Inflammatory macrophage (primary cell): ENCODE measurements at places on chromosomes 12 and 14.
A peak's percentile ranks its signal among the peaks of the same experiment; 100 is the strongest.

- no peak for DNase-seq
Measured at GRCh38 chr12:16520328-16520727, 85.6 kb downstream of the LMO3 start.

DNA sequence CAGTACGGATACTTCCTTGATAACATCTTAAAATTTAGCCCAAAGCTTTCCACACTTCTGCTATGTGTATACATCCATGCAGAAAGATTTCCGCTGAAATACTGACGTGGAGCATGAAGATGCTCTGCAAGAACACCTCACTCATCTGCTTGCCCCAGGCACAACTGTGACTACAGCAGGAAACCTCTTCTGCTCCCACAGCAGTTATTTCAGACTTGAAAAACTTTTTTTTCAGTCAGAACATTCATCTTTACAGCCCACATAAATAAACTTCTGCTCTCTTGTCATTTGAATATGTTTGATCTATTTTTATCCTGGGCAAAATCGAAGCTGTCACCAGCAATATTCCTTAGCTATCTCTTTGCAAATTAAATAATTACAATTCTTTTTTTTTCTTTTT, 6.8 kb upstream of the LRIG3 start:
- DNase-seq = no peak

- peak; percentile 25 for DNase-seq
Measured at GRCh38 chr12:6765634-6766581, at the start of gene PTMS. Gene PTMS (plus strand): TSS chr12:6766363. CDS start chr12:6766706, 343 bp downstream.

DNA sequence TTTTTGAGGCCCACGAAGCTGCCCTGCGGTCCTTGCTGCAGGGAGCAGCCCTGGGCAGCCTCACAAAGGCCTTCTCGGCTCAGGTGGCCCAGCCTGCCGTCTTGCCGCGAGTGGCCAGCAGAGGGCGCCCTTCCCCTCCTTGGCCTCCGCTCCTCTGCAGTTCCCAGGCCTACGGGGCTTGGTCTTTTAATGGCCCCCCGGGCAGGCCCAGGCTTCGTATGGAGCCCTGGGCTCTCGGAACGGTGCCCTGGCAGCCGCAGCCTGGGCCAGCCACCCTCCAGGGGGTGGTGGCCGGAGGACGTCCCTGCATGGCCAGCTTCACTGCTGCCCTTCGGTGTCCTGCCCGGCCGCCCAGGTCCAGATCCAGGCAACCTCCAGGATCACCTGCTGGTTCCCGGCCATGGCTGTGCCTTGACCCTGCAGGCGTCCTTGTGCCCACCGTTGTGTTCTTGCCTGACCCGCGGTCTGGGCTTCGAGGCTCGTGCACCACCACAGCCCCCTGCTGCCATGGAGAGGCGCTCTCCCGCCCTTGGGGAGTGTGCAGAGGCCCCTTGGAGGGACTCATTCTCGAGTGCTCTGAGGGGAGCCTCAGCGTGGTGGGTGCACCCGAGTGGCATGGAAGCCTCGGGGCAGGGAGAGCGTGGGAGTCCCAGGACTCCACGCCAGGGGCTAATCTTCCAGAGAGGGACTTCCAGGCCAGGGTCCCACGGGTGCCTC, 9.4 kb downstream of the ASPG start:
- DNase-seq = peak; percentile 28

DNA sequence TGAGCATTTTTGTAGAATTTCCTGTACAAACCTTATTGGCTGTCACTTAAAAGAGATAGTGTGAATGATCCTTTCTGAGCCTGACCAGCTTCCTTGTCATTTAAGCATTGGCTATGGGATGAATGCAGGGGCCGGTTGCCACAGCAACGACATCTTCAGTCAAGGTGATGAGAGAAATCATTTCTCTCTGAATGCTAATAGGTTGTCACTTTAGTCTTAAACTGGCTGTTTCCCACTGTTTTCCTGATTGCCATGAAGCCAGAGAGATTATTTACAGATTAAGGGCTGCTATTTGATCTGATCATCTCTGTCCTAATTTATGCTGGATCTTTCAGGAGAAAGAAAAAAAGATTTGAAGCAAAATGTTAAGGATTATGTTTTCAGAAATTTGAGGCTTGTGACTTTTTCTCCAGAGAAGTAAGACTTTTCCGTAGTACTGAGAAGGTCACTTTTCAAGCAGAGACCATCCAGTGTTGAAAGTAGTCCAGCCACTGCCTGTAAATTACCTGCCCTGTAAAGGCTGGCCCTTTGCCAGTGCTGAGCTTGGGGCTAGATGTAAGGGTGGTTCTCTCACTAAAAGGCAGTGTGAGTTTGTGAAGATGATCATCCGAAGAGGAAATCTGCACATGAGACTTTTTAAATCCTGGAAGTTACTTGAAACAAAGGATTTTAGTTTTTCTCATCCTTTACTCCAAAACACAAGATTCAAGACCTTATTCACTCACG, 235.6 kb downstream of the DACT1 start:
- DNase-seq = no peak

- peak; percentile 61 for DNase-seq
Measured at GRCh38 chr14:53152184-53152886, 788 bp downstream of the DDHD1 start.

GRCh38 chr12:132259364-132259871, 70.0 kb downstream of the GALNT9 start:
- DNase-seq = no peak

GRCh38 chr14:89621009-89621421, 204.0 kb upstream of the FOXN3 start:
- no peak for DNase-seq

DNA sequence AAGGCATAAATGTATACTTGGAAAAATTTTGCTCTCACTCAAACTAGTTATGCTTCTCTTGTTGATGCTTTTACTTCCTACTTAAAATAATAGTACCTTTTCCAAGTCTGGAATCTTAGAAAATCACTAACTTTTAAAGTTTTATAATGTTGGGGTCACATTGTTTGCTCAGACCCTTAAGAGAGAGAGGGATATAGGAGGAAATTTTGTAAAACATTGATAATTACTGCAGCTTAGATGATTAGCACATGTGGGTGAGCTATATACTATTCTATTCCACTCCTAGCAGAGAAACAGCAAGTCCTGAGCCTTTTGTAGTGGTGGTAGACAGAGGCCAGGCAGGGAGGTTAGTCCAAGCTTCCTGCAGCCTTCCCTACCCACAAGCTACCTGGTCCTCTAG, 13.4 kb downstream of the EID3 start:
- DNase-seq = no peak

- DNase-seq = no peak
Measured at GRCh38 chr12:117596968-117597367, 235.5 kb upstream of the NOS1 start.

DNA sequence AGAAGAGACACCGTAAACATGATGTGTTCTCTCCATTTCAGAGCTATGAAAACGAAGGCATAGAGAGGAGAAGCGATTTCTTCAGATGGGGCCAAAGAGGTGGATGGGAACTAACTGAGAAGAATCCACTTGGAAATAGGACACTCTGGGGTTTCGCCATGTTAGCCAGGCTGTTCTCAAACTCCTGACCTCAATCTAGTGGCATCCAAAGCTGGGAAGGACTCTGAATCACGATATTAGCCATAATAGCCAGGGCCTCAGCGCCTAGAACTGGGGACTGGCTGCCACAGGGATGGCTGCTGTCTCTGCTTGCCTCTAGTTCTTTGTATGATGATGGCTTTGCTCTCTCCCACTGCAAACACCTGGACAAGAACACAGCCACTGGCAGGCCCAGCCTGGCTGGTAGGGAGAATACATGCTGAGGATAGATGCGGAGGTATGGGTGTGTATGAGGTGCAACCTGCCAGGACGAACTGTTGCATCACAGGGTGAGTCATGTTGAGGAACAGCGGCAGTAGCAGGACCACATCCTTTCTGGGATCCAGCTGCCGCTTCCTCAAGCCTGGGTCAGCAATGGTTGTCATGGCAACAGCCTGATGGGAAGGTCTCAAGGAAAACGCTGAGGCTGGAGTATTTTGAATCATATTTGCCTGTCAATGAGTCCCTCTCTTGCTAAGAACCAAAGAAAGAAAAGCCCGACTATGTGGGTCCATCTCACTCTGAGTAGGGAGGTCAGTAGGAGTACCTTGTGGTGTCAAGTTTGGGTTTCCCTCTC, 31.1 kb downstream of the CCDC177 start:
- peak; percentile 73 for DNase-seq

GRCh38 chr12:77122236-77122635, 56.9 kb upstream of the E2F7 start:
- no peak for DNase-seq

- no peak for DNase-seq
Measured at GRCh38 chr14:56138928-56139327, 20.7 kb downstream of the PELI2 start.

DNA sequence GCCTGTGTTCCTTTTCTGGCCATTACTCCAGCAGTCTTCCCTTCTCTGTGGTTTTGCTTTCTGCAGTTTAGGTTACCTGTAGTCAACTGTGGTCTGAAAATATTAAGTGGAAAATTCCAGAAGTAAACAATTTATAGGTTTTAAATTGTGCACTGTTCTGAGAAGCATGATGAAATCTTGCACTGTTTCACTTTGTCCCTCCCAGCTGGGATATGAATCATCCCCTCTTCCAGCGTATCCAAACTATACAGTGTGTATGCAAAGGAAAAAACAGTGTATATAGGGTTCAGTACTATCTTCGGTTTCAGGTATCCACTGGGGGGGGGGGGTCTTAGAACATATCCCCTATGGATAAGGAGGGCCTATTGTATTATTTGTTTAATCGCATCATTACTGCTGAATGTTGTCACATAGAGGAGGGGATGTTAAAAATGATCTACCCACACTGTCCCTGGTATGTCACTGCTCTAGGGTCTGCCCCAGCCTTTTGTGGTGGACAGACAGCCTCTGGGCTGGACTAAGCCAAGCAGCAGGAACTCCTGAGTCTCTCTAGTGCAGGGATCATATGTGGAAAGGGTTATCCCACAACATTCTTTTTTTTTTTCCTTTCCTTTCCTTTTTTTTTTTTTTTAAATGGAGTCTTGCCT, 109.1 kb upstream of the MAX start:
- DNase-seq = no peak

GRCh38 chr14:53537422-53538315, 384.5 kb upstream of the DDHD1 start:
- DNase-seq = no peak

- DNase-seq = peak; percentile 20
Measured at GRCh38 chr12:66624806-66625205, 54.1 kb downstream of the GRIP1 start.

- DNase-seq = peak; percentile 97
Measured at GRCh38 chr14:90276646-90277367, 20.5 kb downstream of the PSMC1 start.

DNA sequence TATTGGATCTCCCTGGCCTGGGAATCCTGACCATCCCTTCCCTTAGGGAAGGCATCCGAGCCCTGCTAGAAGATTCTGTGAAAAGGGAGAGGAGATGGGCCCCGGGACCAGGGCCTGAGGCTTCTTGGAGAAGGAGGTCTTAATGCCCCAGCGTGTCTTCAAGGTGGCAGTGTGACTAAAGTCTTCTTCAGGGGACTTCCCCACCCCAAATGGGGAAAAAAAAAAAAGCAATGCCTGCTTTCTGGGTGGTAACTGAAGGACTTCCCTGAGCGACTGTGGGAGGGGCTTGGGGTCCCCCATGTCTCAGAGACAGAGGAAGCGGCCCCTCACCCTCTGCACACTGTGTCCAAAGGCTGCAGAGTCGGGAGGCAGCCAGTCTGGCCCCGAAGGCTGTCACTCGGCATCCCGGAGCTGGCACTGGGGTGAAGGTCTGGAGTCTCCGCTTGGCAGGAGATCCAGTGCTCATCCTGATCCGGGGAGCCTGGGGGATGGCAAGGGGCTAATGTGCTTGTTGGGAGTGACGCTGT, 7.8 kb upstream of the PGF start:
- no peak for DNase-seq

DNA sequence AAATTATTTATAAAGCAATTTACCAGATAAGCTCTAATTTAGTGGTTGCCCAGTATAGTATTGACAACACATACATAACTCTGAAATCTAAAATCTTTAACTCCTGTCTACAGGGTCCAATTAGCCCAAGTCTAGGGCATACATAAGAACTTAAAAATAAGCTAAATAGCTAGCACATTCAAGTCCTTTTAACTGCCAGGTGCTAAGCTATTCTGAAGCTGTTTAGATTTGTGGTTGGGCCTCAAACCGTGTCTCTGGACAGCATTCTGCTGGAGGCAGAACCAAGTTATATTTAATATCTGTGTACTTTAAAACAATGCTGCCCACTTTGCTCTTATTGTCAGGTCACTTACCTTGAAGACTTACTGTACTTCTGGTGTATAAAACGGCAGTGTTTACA, 19.0 kb downstream of the RPS6KA5 start:
- no peak for DNase-seq

- no peak for DNase-seq
Measured at GRCh38 chr12:117192057-117192456, 1.8 kb upstream of the FBXO21 start.

- no peak for DNase-seq
Measured at GRCh38 chr14:77106666-77107065, 8.6 kb downstream of the CIPC start.

GRCh38 chr12:59689776-59690175, 93.9 kb downstream of the SLC16A7 start:
- no peak for DNase-seq
